Suprapubic skin (tissue), 4 donors: ENCODE measurements at places on chromosomes 11 and 22. TPM values are rescaled to one million over a fixed set of nuclear protein-coding genes. Genes with fewer than 3 reads are reported as not detected.

- no peak overlapping the region for H3K4me3 ChIP-seq
- peaks cover 17% of the 10 kb centered on the region for H3K4me1 ChIP-seq
- H3K27ac ChIP-seq: no peak overlapping the region
- no peak for DNase-seq
- no peaks in the 10 kb centered on the region for H3K36me3 ChIP-seq
Measured at GRCh38 chr11:120358729-120359128, 22.5 kb downstream of the ARHGEF12 start.

GRCh38 chr11:134425413-134425812 is 13.4 kb upstream of the B3GAT1 start:
- H3K36me3 ChIP-seq: no peaks in the 10 kb centered on the region
- H3K4me3 ChIP-seq: no peak overlapping the region
- H3K27me3 ChIP-seq: peaks cover 21% of the 10 kb centered on the region
- H3K27ac ChIP-seq: no peak overlapping the region

DNA sequence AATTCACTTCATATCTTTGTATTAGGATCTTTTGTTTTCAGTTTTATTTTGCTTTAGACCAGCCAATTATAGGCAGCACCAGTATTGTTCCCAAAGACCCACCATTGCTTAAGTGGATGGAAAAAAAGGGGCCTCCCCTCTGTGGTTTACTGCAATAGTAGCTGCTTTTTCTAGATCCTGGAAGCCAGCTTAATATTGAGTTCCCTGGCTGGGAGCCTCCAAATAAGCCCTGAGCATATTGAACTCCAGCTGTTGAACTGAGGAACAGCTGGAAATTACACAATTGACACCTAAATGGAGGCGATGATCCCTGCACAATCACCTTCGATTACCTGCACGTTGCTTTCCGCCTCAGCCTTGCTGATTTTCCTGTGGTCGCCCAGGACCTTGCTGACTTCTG is 576.0 kb downstream of the SOX6 start:
- H3K27ac ChIP-seq: no peak overlapping the region
- no peak for DNase-seq
- H3K4me1 ChIP-seq: peaks cover 18% of the 10 kb centered on the region
- H3K36me3 ChIP-seq: no peaks in the 10 kb centered on the region
- H3K27me3 ChIP-seq: no peaks in the 10 kb centered on the region

- H3K27ac ChIP-seq: no peak overlapping the region
- no peaks in the 10 kb centered on the region for H3K4me1 ChIP-seq
- H3K27me3 ChIP-seq: no peaks in the 10 kb centered on the region
- no peak overlapping the region for H3K4me3 ChIP-seq
- no peak for DNase-seq
- H3K36me3 ChIP-seq: no peaks in the 10 kb centered on the region
Measured at GRCh38 chr11:79890272-79890671, 449.4 kb upstream of the TENM4 start.

DNA sequence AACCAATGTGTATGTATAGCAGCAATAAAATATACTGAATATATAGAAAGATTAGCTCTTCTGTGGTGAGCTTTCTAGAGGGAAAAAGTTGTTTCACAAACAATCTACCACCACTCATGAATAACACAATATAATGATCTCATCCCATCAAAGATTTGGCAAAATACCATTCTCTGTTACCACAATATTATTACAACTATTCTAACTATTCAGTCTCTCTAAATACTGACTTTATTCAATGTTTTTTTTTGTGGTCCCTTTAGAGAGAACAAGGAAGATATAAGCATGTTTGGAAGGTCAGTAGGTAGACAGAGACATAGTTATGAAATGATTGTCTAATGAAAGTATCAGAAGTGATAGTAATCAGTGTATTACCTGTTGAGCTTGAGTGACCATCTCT is 7.8 kb downstream of the CCDC90B start:
- H3K36me3 ChIP-seq: peaks cover 36% of the 10 kb centered on the region
- no peak for DNase-seq
- H3K4me1 ChIP-seq: peaks cover 17% of the 10 kb centered on the region
- no peak overlapping the region for H3K27ac ChIP-seq
- no peaks in the 10 kb centered on the region for H3K27me3 ChIP-seq

- H3K27me3 ChIP-seq: no peaks in the 10 kb centered on the region
- no peaks in the 10 kb centered on the region for H3K36me3 ChIP-seq
- peak; percentile 95 for DNase-seq
- H3K4me1 ChIP-seq: peaks cover 50% of the 10 kb centered on the region
- peak overlapping the region; percentile 96 for H3K27ac ChIP-seq
Measured at GRCh38 chr11:118929501-118930093, 3.9 kb upstream of the BCL9L start.

- H3K4me1 ChIP-seq: peaks cover 16% of the 10 kb centered on the region
- H3K36me3 ChIP-seq: no peaks in the 10 kb centered on the region
- no peak within 1 kb of the TSS for H3K27ac ChIP-seq
- H3K27me3 ChIP-seq: peaks cover 20% of the 10 kb centered on the region
- peak within 1 kb of the TSS; percentile 59 for H3K4me3 ChIP-seq
- DNase-seq: peak; percentile 55
Measured at GRCh38 chr11:22192642-22193347, at the start of gene ANO5. ANO5 (plus strand) TSS chr11:22193085; CDS start chr11:22193493, 408 bp downstream.

DNA sequence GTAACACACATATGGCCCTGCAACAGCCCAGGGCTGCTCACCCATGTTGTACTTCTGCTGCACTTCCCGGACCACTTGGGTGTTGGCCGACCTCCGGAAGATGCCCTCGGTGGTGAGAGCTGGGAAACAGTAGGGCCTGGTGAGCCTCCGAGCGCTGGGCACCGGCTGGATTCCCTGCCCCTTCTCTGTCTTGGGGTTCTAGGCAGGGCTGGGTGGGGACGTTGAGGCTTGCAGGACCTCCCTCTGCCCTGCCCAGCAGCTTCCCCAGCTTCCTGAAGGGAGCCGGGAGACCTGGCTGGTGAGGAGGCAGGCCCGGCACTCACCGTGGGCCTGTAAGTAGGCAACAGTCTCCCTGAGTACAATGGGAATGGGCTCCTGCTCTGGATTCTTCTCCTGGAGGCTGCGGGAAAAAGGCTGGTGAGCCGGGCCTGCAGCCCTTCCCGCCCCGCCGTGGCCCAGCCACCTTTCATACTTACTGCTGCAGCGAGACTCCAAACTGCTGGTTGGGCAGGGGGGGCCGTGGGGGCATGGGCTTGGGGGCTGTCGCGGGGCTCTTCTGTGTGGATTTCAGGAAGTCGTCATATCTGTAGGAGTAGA is 20.2 kb downstream of the ARHGAP1 start:
- DNase-seq: no peak
- peaks cover 19% of the 10 kb centered on the region for H3K4me1 ChIP-seq
- no peak overlapping the region for H3K27ac ChIP-seq
- peaks cover 56% of the 10 kb centered on the region for H3K36me3 ChIP-seq

DNA sequence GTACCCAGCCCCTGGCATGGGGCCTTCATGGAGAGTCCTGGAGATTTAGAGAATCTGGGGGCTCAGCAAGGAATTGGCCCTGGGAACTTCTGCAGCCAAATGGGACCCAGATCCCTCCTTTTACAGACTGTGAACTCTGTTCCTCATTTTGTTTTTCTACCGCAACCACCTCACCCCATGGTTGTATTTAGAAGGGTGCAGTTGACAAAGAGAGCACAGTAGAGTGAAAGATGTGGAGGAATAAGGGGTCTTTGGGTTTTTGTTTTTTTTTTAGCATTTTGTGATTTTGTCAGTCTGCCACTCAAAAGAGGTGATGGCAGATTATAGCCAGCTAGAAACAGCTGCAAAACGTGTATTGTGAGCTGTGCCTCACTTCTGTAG is 1.9 kb downstream of the ZNF74 start:
- no peak overlapping the region for H3K27ac ChIP-seq
- H3K4me1 ChIP-seq: peaks cover 30% of the 10 kb centered on the region
- H3K36me3 ChIP-seq: no peaks in the 10 kb centered on the region
- no peaks in the 10 kb centered on the region for H3K27me3 ChIP-seq
- H3K4me3 ChIP-seq: no peak overlapping the region
- DNase-seq: peak; percentile 40

- H3K4me3 ChIP-seq: peak overlapping the region; percentile 92
- peaks cover 1% of the 10 kb centered on the region for H3K36me3 ChIP-seq
- DNase-seq: peak; percentile 78
Measured at GRCh38 chr11:67119585-67120391, 725 bp downstream of the KDM2A start.

GRCh38 chr11:64566042-64566914 is 24.7 kb upstream of the SLC22A12 start:
- no peak overlapping the region for H3K27ac ChIP-seq
- no peaks in the 10 kb centered on the region for H3K36me3 ChIP-seq
- H3K4me3 ChIP-seq: no peak overlapping the region
- DNase-seq: peak; percentile 73
- H3K27me3 ChIP-seq: no peaks in the 10 kb centered on the region

DNA sequence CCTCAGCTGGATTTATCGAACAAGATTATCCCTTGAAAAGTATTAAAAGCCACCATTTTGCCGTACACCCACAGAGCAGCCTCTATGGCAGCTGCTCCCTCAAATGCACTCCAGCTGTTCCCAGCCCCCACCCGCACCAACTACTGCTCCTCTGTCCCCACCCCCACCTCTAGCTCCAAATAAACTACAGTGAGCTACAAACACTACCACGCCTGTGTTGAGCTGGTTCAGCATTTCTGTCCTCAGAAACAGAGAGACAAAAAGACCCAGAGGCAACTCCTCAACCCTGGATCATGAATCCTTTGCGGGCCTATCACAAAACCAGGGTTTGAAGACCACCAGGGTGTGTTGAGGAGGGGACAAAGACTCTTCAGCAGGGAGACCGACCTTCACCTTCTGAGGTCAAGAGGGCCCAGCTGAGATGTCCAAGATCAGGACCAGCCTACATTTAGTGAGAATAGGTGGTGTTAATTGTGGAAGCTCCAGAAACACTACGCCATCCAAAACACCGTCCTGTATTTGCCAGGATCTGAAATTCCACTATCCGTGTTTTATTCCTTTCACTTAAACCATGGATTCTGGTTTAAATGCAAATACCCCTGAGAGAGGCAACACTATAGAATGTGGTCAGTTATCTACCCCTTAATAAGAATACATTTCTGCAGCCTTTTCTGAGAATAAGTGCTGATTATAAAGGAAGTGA is 195.9 kb downstream of the DSCAML1 start:
- DNase-seq: peak; percentile 11
- H3K27me3 ChIP-seq: peaks cover 22% of the 10 kb centered on the region
- H3K36me3 ChIP-seq: no peaks in the 10 kb centered on the region
- no peaks in the 10 kb centered on the region for H3K4me1 ChIP-seq
- no peak overlapping the region for H3K27ac ChIP-seq

DNA sequence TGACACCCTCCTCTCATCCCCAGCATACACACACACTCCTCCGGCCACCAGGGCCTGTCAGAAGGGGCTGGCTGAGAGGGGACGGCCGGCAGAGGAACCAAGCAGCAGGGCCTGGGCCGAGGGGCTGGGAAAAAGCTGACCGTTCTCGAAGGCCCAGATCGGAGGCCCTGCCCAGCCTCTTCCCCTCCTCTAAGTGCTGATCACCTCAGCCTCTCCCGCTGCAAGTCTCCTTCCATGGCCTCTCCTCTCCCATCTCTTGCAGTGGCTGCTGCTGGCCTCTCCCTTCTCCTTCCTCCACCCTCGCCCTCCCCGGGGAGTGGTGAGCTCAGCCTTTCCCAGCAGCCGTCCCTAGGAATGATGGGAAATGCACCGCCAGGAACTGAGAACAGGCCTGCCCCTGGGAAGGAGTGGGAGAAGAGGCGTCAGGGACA is 39.6 kb downstream of the ARRB1 start:
- H3K36me3 ChIP-seq: peaks cover 4% of the 10 kb centered on the region
- peak; percentile 83 for DNase-seq
- H3K27me3 ChIP-seq: no peaks in the 10 kb centered on the region
- peak overlapping the region; percentile 85 for H3K27ac ChIP-seq
- peaks cover 43% of the 10 kb centered on the region for H3K4me1 ChIP-seq

- no peak overlapping the region for H3K4me3 ChIP-seq
- no peak overlapping the region for H3K27ac ChIP-seq
- H3K36me3 ChIP-seq: peaks cover 7% of the 10 kb centered on the region
- peaks cover 17% of the 10 kb centered on the region for H3K4me1 ChIP-seq
- no peak for DNase-seq
Measured at GRCh38 chr11:74138021-74138420, 32.8 kb downstream of the C2CD3 start.

GRCh38 chr11:10857459-10857708 is 469 bp downstream of the ZBED5 start:
- H3K36me3 ChIP-seq: peaks cover 26% of the 10 kb centered on the region
- peaks cover 30% of the 10 kb centered on the region for H3K4me1 ChIP-seq
- peak overlapping the region; percentile 98 for H3K27ac ChIP-seq
- no peak for DNase-seq

GRCh38 chr11:11528986-11529385 is 92.8 kb downstream of the GALNT18 start:
- H3K4me1 ChIP-seq: peaks cover 17% of the 10 kb centered on the region
- no peak overlapping the region for H3K4me3 ChIP-seq
- H3K27me3 ChIP-seq: no peaks in the 10 kb centered on the region
- DNase-seq: no peak
- no peaks in the 10 kb centered on the region for H3K36me3 ChIP-seq

DNA sequence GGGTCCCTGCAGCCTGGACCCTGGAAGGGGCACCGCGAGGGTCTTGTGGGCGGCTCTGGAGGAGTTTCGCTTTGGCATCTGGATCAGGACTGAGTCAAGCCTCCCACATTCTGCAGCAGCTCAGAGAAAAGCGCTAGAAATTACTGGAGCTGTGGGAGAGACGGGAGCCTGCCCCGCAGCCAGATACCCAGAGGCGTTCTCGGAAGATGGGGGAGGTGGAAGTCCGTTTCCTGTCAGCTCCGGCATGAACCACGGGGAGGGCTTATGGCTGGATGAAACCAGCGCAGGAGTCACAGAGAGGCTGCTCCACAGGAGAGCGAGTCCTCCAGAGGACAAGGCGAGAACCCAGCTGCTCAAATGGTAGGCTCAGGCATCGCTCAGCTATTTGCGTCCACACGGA is 379.3 kb downstream of the OPCML start:
- peaks cover 38% of the 10 kb centered on the region for H3K27me3 ChIP-seq
- no peak overlapping the region for H3K4me3 ChIP-seq
- no peaks in the 10 kb centered on the region for H3K4me1 ChIP-seq

- H3K27me3 ChIP-seq: no peaks in the 10 kb centered on the region
- no peak for DNase-seq
- H3K36me3 ChIP-seq: no peaks in the 10 kb centered on the region
Measured at GRCh38 chr11:16121853-16122252, 234.5 kb downstream of the SOX6 start.

The APOA1 gene
- 1.2 TPM for total RNA-seq

The FLRT1 gene
- not detected for total RNA-seq

The MB gene
- 17.8 TPM for total RNA-seq

The HTR3B gene
- not detected for total RNA-seq

The FAT3 gene
- 0.19 TPM for total RNA-seq

The FIBIN gene
- 8.5 TPM for total RNA-seq

The ASCL2 gene
- 18.0 TPM for total RNA-seq

The TSSK2 gene
- not detected for total RNA-seq

The TRIM49D1 gene
- total RNA-seq: not detected

The OR8G5 gene
- total RNA-seq: not detected

The MRGPRX3 gene
- not detected for total RNA-seq

The BLID gene
- not detected for total RNA-seq

The PAMR1 gene
- 13.7 TPM for total RNA-seq
